ENCODE measurements at places on chromosomes 7 and 10.

- DNase-seq, result no peak
These were observed 313.3 kb downstream of the FRMD4A start for GRCh38 chr10:14017467-14017866.

GRCh38 chr10:3464760-3465405 is 292.3 kb upstream of the PITRM1 start:
- no peak for DNase-seq

GRCh38 chr10:103473261-103473671 is 5.8 kb downstream of the CALHM3 start:
- DNase-seq, result no peak

DNA sequence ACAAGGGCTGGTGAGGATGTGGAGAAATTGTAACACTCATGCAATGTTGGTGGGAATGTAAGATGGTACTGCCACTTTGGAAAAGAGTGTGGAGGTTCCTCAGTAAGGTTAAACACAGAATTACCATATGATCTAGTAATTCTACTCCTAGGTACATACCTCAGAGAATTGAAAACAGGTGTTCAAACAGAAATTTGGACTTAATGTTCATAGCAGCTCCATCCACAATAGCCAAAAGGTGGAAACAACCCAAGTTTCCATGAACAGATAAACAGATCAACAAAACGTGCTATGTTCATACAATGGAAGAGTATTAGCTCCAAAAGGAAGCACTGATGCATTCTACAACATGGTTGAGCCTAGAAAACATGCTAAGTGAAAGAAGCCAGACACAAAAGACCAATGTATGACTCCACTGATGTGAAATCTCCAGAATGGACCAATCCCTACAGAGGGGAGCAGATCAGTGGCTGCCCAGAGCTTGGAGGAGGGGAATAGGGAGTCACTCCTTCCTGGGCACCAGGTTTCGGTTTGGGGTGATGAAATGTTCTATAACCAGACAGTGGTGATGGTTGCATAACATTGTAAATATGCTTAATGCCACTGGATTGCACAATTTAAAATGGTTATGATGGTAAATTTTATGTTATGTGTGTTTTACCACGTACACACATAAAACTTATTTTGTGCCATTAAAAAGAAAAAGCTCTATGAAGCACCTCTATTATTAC is 5.7 kb upstream of the WDR86 start:
- no peak for DNase-seq

GRCh38 chr10:110864662-110865140 is 7.0 kb upstream of the PDCD4 start:
- DNase-seq, result peak; percentile 33

DNA sequence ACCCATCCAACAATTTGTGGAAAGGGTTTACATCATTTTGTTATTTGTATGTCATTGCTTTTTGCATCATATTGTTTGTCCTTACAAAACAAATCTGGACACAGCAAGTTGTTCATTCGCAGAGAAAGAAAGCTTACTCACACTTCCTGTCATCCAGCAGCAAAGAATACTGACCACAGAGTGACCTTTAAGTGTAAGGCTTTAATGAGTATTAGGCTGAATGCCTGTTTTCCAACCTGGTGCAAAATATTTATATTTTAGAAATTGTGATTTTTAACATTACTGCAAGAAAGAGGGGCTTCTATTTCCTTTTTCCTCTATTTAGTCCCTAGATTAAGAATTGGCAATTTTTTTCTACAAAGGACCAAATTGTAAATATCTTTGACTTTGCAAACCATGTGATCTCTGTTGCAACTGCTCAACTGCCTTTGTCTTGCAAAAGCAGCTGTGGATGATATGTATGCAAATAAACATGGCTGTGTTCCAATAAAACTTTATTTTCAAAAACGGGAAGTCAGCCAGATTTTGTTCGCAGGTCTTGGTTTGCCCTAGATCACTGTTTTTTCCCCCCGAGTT is 27.8 kb upstream of the ITGB1 start:
- DNase-seq, result no peak

DNA sequence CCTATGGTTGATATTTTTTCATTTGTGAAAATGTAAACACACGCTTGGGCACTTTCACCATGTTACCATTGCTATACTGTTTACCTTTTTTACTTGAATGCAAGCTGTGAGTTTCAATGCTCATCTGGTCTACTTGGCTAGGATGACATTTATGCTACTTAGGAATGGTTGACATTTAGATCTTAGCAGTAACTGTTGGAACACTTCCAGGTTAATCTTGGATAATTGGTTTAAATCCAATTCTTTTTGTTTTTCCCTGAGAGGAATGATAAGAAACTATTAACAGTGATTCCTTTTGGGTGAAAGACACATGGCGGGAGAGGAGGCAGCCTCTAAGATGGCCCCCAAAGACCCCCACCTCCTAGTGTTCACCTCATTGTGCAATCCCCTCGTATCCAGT is 51.4 kb upstream of the AMPH start:
- DNase-seq, result no peak

GRCh38 chr10:63681993-63682697 is 160.9 kb downstream of the REEP3 start:
- no peak for DNase-seq

DNA sequence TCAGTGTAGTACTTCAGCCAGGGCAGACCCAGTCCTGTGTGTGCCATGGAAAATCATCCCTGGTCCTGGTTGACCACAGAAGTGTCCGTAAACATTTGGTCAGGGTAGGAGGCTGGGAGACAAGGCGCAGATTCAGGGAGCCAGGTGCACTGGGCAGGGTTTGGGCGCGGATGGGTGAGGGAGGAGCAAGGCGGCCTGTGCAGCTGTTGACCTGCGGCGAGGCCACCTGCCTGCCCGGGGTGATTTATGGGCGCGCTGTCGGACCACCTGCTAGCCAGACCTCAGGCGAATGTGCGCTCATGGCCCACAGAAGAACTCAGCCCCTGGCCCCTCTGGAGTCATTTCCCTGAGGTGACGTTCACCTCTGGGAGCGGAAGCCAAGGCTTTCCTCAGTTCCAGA is 6.6 kb downstream of the SFRP5 start:
- no peak for DNase-seq

DNA sequence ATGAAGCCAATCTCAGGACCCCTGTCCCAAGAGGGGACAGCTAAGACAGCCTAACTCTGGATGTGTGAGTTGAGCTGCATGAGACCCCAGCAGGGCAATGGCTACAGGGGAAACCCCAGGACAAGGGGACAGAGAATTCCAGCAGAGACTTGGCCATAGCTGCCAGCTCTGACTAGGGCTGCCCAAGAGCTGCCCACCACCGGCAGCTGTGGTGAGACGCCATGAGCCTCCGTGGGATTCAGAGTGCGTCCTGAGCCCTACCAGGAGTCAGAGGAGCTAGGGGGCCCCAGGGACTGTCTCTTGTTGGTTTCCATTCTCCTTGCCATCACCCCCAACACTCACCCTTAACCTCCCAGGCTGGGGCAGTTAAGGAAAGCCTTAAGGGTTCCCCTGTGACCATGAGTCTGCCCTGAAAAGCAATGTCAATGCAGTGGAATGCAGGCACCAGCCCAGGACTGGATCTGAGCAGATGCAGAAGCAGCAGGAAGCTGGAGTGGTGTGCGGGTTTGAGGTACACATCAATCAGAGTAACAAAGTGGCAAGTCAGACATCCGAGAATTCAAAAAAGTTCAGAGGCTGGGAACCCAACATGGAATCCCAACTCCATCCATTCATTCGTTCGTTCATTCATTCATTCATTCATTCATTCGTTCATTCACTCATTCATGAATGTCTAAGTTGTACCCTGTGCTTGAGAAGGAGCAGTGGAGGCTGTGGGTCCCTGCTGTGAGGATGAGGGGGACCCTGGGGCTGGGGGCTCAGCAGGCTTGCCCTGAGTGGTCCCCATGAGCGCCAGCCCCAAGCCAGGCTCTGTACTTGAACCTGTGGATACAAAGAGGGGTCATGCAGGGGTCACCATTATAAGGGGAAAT is 52.9 kb downstream of the C10orf120 start:
- DNase-seq, result no peak

GRCh38 chr10:47418966-47419365 is 34.9 kb upstream of the ZNF488 start:
- no peak for DNase-seq

GRCh38 chr10:76885816-76886215 is 751.8 kb downstream of the KCNMA1 start:
- no peak for DNase-seq

GRCh38 chr7:43905956-43906330 is 453 bp downstream of the URGCP start:
- DNase-seq, result peak; percentile 18

DNA sequence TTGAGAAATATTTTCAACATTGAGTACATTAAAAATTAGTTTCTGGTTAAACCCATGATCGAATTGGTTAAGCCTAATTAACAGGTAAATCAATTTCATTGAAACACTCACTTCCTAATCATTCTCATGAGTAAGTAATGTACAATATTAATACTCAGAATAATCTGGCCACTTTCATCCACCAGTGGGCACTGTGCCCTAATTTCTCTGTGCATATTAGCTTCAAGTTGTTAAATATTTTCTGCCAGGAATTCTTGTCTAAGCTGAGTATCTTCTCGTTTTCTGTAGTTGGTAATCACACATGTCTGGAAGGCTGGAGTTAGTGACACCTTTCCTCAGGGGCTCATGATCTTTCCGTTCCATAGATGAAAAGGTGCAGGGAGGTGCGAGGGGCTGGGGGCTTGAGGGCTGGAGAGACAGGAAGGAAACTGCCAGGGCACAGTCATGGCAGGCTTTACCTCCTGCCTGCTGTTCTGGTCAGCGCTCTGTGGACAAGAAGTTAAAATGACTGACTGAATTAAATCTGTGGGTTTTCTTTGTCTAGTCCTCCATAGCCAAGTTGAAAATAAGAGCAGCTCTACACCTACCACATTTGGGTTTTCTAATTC is 71.9 kb downstream of the WIPF3 start:
- DNase-seq, result peak; percentile 15
